ENCODE measurements at places on chromosomes 3 and 15.

GRCh38 chr3:141346839-141347238 lies 21.5 kb upstream of the ZBTB38 start:
- no peak for DNase-seq
- no peak overlapping the region for H3K27ac ChIP-seq
- H3K36me3 ChIP-seq: no peaks in the 10 kb centered on the region
- H3K27me3 ChIP-seq: peaks cover 2% of the 10 kb centered on the region
- no peak overlapping the region for H3K4me3 ChIP-seq

DNA sequence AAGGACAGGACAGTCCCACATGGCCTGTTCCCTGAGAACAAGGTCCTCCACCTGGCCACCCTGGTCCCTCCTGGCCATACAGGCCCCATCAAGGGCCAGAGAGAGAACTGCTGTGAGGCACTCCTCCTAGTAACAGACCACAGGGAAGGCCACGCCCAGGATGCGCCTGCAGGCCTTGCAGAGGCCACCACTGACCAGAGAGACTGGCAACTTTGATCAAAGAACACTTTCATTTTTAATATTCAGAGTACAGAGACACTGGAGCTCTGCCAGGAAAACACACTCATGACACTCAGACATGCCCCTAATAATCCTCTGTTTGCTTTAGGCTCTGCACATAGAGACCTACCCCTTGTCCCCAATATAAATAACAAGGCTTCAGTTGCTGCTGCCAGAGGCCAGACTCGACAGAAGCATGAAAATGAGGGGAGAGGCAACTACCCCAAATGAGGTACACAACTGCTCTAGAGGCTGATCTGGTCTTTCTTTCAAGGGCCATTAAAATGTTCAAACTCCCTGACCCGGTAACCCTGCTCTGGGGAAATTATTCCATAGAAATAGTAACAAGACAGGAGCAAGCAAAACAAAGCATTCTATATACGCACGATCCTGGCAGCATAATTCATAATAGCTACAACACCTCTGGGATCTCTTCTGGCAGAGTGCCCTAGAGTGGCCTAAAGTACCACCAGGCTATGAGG lies 44.8 kb downstream of the CCDC12 start:
- H3K4me3 ChIP-seq: no peak overlapping the region
- DNase-seq: no peak
- H3K36me3 ChIP-seq: peaks cover 17% of the 10 kb centered on the region
- H3K4me1 ChIP-seq: peaks cover 39% of the 10 kb centered on the region
- peak overlapping the region; percentile 30 for H3K27ac ChIP-seq
- no peaks in the 10 kb centered on the region for H3K27me3 ChIP-seq

DNA sequence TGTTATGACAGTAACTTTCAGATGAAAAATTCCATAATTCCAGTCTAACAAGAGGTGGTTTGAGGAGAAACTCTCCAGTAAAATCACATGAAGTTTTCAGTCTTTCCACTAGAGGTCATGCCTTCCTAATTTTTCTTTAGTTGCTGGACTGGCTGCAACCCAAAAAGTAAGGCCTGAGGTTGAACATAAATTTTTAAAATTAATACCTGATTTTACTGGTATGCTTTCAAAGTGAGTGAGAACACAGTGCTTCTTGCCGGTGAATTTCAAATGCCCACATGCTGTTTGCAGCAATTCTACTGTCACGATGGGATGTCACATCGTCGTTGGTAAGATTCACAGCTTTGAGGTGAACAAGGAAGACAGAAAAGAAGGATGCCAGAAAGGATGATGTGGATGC lies 89.0 kb upstream of the FGF12 start:
- no peaks in the 10 kb centered on the region for H3K4me1 ChIP-seq
- no peaks in the 10 kb centered on the region for H3K27me3 ChIP-seq
- no peak overlapping the region for H3K27ac ChIP-seq
- no peaks in the 10 kb centered on the region for H3K36me3 ChIP-seq

GRCh38 chr15:85959611-85960010 lies 120.1 kb upstream of the AGBL1 start:
- no peaks in the 10 kb centered on the region for H3K36me3 ChIP-seq
- no peak overlapping the region for H3K27ac ChIP-seq
- peaks cover 1% of the 10 kb centered on the region for H3K4me1 ChIP-seq
- DNase-seq: no peak
- peaks cover 2% of the 10 kb centered on the region for H3K27me3 ChIP-seq

- no peak overlapping the region for H3K4me3 ChIP-seq
- H3K27me3 ChIP-seq: no peaks in the 10 kb centered on the region
- H3K4me1 ChIP-seq: peaks cover 5% of the 10 kb centered on the region
- DNase-seq: no peak
- H3K27ac ChIP-seq: no peak overlapping the region
Observed at GRCh38 chr15:38625886-38626285, 61.3 kb upstream of the RASGRP1 start.

DNA sequence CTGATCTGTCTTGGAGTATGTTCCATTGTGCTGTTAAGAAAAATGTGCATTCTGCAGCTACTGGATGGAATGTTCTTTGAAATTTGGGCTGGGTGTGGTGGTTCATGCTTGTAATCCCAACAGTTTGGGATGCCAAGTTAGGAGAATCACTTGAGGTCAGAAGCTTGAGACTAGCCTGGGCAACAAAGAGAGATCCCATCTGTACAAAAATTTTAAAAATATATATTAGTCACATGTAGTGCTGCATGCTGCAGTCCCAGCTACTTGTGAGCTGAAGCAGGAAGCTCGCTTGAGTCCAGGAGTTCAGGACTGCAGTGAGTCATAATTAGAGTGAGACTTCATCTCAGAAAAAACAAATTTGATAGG lies 62.8 kb upstream of the PLSCR4 start:
- no peak overlapping the region for H3K4me3 ChIP-seq
- peaks cover 1% of the 10 kb centered on the region for H3K27me3 ChIP-seq
- peaks cover 13% of the 10 kb centered on the region for H3K4me1 ChIP-seq
- no peak for DNase-seq
- H3K36me3 ChIP-seq: no peaks in the 10 kb centered on the region
- H3K27ac ChIP-seq: no peak overlapping the region

GRCh38 chr15:79130535-79131130 lies 40.1 kb upstream of the RASGRF1 start:
- no peak overlapping the region for H3K4me3 ChIP-seq
- no peak overlapping the region for H3K27ac ChIP-seq
- no peaks in the 10 kb centered on the region for H3K4me1 ChIP-seq
- H3K27me3 ChIP-seq: no peaks in the 10 kb centered on the region
- no peaks in the 10 kb centered on the region for H3K36me3 ChIP-seq

DNA sequence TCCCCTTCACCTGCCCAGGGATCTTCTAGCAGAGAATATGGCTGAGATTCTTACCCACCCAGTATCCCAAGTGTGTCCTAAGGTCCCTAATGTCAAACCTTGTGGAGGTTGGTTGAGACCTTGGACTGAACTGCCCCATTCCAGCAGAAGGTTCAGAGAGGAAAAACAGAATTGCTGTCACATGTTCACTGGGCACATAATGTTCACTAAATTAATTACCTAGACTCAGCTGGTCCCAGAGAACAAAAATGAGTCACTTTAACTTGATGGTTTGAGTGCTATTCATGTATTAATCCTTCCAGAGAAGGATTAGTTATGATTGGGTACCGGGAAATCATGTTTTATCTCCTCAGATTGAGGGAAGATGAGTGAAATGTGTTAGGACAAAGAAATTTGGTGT lies 171.3 kb upstream of the GADL1 start:
- no peaks in the 10 kb centered on the region for H3K36me3 ChIP-seq
- H3K27me3 ChIP-seq: no peaks in the 10 kb centered on the region
- no peak for DNase-seq

- H3K27ac ChIP-seq: no peak overlapping the region
- H3K4me1 ChIP-seq: peaks cover 30% of the 10 kb centered on the region
- peaks cover 1% of the 10 kb centered on the region for H3K27me3 ChIP-seq
- H3K4me3 ChIP-seq: no peak overlapping the region
Observed at GRCh38 chr3:29334706-29335105, 53.8 kb downstream of the RBMS3 start.

GRCh38 chr15:68113273-68113672 lies 59.2 kb downstream of the PIAS1 start:
- H3K27ac ChIP-seq: no peak overlapping the region
- DNase-seq: no peak
- no peaks in the 10 kb centered on the region for H3K36me3 ChIP-seq
- no peaks in the 10 kb centered on the region for H3K4me1 ChIP-seq
- H3K27me3 ChIP-seq: no peaks in the 10 kb centered on the region

- no peaks in the 10 kb centered on the region for H3K36me3 ChIP-seq
- H3K27me3 ChIP-seq: no peaks in the 10 kb centered on the region
- H3K27ac ChIP-seq: no peak overlapping the region
- H3K4me3 ChIP-seq: no peak overlapping the region
Observed at GRCh38 chr3:69774029-69774428, 34.8 kb downstream of the MITF start.

- no peaks in the 10 kb centered on the region for H3K36me3 ChIP-seq
- no peak overlapping the region for H3K27ac ChIP-seq
- no peak overlapping the region for H3K4me3 ChIP-seq
- H3K4me1 ChIP-seq: peaks cover 22% of the 10 kb centered on the region
- DNase-seq: no peak
- peaks cover 7% of the 10 kb centered on the region for H3K27me3 ChIP-seq
Observed at GRCh38 chr3:5019411-5020241, 40.4 kb downstream of the BHLHE40 start.

DNA sequence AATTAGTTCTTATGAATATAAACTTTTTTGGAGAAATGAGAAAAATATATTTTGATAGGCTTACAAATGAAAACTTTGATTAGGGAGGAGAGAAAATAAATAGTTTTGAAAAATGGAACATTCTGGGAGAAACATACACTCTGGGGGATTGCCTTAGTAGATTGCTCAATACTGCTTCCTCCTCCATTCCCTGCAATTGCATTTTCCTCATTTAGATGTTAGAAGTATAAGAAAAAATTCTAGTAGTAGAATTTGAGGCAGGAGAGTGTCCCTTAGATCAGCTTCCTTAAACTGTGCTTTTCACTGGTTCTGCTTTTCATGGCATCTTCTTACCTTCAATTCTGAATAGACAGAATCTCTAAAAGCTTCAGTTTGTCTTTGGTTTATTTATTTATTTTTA lies 46.2 kb upstream of the CTDSPL2 start:
- no peaks in the 10 kb centered on the region for H3K4me1 ChIP-seq
- DNase-seq: no peak
- H3K27ac ChIP-seq: no peak overlapping the region
- H3K27me3 ChIP-seq: no peaks in the 10 kb centered on the region
- H3K4me3 ChIP-seq: no peak overlapping the region

DNA sequence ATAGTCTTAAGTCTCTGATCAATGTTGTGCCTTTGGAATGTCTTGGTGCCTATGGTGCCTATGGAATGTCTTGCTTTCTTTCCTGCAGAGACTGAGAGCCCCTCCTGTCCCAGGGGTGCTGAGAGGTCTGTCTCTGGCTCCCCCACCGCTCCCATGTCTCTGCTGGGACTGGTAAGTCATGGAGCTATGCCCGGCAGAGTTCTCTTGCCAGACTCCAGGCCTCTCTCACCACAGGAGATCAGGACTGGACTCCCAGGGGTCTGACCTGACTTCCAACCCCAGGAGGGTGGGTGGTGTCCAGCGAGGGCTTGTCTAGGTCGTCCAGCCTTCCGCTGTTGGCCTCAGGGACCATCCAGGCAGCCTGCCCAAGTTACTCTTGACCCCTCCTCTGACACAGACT lies 14.0 kb upstream of the CYP11A1 start:
- no peaks in the 10 kb centered on the region for H3K36me3 ChIP-seq
- DNase-seq: no peak
- H3K27ac ChIP-seq: no peak overlapping the region
- peaks cover 3% of the 10 kb centered on the region for H3K27me3 ChIP-seq
- peaks cover 42% of the 10 kb centered on the region for H3K4me1 ChIP-seq
- H3K4me3 ChIP-seq: no peak overlapping the region

DNA sequence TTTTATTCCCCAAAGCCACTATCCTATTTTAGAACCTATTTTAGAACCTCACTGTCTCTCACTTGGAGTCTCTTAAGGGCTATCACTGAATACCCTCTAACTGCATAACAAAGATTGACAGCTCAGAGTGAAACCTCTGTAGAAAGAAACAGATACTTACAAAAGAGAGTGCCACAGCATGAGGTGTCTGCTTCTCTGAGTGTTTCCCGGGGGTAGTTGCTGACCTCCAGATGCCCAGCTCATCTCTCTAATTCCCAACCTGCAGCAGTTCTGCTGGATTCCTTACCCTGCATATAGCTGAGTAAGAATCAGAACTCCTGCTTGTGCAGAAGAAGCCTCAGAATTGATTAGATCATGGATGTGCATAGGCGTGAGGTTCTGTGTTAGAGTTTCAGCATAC lies 34.5 kb downstream of the P3H2 start:
- H3K27me3 ChIP-seq: no peaks in the 10 kb centered on the region
- no peaks in the 10 kb centered on the region for H3K36me3 ChIP-seq
- no peak overlapping the region for H3K27ac ChIP-seq
- H3K4me1 ChIP-seq: no peaks in the 10 kb centered on the region

DNA sequence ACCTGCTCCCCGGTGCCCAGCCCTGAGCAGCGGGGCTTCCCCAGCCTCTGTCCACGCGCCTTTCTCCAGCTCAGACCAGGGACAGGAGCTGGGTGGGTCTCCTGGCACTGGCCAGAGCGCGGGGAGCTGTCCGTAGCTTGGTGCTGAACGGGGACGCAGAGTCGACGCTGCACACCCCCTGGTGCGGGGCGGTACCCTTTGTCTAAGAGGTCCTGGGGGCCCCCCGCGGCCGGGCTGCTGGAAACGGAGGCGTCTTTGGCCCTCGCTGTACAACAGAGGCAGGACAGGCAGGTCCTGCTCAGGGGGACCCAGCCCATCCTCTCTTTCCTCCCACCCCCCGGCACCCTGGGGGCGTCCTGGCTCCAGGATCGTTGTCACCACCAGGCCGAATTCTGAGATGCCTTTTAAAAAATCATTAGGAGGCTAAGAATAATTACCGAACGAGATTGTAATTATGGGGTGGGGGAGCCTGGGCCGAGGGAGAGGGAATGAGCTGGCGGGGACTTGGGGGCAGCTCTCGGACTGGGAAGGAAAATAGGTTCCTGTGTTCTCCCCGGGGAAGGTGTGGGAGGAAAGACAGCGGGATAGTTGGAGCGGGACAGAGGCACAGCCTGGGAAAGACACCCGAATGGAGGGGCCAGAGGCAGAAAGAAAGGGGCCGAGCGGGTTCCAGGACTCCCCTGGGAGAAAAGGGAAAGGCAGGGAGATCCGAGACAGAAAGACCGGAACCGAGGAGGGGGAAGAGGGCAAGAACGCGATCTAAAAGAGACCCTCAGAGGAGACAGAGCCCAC lies 4.1 kb upstream of the SKOR1 start:
- peak; percentile 80 for DNase-seq
- H3K36me3 ChIP-seq: peaks cover 6% of the 10 kb centered on the region
- peaks cover 14% of the 10 kb centered on the region for H3K4me1 ChIP-seq
- H3K27me3 ChIP-seq: peaks cover 31% of the 10 kb centered on the region
- H3K27ac ChIP-seq: no peak overlapping the region

- peaks cover 4% of the 10 kb centered on the region for H3K4me1 ChIP-seq
- no peak for DNase-seq
- H3K27ac ChIP-seq: no peak overlapping the region
- no peaks in the 10 kb centered on the region for H3K27me3 ChIP-seq
Observed at GRCh38 chr3:122298239-122298638, 26.8 kb upstream of the CSTA start.

GRCh38 chr15:91482799-91483198 lies 370.7 kb upstream of the SLCO3A1 start:
- H3K27me3 ChIP-seq: no peaks in the 10 kb centered on the region
- no peaks in the 10 kb centered on the region for H3K36me3 ChIP-seq
- H3K4me3 ChIP-seq: no peak overlapping the region
- DNase-seq: no peak

GRCh38 chr3:128965818-128966217 lies 28.1 kb downstream of the CFAP92 start:
- H3K4me3 ChIP-seq: no peak overlapping the region
- no peak for DNase-seq
- H3K4me1 ChIP-seq: no peaks in the 10 kb centered on the region
- no peaks in the 10 kb centered on the region for H3K27me3 ChIP-seq
- H3K27ac ChIP-seq: no peak overlapping the region
- peaks cover 4% of the 10 kb centered on the region for H3K36me3 ChIP-seq

- H3K4me3 ChIP-seq: no peak overlapping the region
- H3K27ac ChIP-seq: no peak overlapping the region
- H3K27me3 ChIP-seq: peaks cover under 1% of the 10 kb centered on the region
- DNase-seq: no peak
- peaks cover 14% of the 10 kb centered on the region for H3K4me1 ChIP-seq
Observed at GRCh38 chr15:95884276-95884675, 446.2 kb upstream of the NR2F2 start.
